ENCODE measurements at places on chromosomes 16 and 17. TPM values are rescaled to one million over a fixed set of nuclear protein-coding genes. Genes with fewer than 3 reads are reported as not detected.

The TRIM65 gene
- 46.1 TPM for total RNA-seq

The MYO19 gene
- 53.0 TPM for total RNA-seq

The PDE6G gene
- 0.43 TPM for total RNA-seq

The MRC2 gene
- total RNA-seq, result 57.1 TPM

The C16orf86 gene
- total RNA-seq, result not detected

The GLIS2 gene
- total RNA-seq, result 10.6 TPM

The SYNGR3 gene
- total RNA-seq, result 2.3 TPM

The GSG1L gene
- not detected for total RNA-seq

The MLKL gene
- total RNA-seq, result 3.4 TPM

The GP1BA gene
- total RNA-seq, result not detected

The KRT12 gene
- not detected for total RNA-seq

The PRSS22 gene
- total RNA-seq, result not detected

The KRTAP1-1 gene
- total RNA-seq, result not detected

The TBX21 gene
- not detected for total RNA-seq

The TNFSF13 gene
- 0.74 TPM for total RNA-seq

The ZPBP2 gene
- not detected for total RNA-seq

The TBX4 gene
- total RNA-seq, result not detected

The PTGES3L gene
- 1.1 TPM for total RNA-seq

The CES5A gene
- not detected for total RNA-seq

The PITPNM3 gene
- 1.9 TPM for total RNA-seq

The PRSS53 gene
- total RNA-seq, result 3.1 TPM

The MYCBPAP gene
- total RNA-seq, result 1.2 TPM

The TMEM220 gene
- 0.11 TPM for total RNA-seq

The B3GNT9 gene
- 13.8 TPM for total RNA-seq

The TM4SF5 gene
- not detected for total RNA-seq

The PLEKHH3 gene
- 16.8 TPM for total RNA-seq

The SDR42E1 gene
- not detected for total RNA-seq

The CCL3 gene
- not detected for total RNA-seq

The CBX8 gene
- 24.5 TPM for total RNA-seq

The NAA60 gene
- total RNA-seq, result 39.4 TPM

The BEAN1 gene
- total RNA-seq, result not detected

The CRHR1 gene
- total RNA-seq, result not detected

All from A673 (cell line).